ENCODE measurements at places on chromosomes 6 and 20. TPM values are rescaled to one million over a fixed set of nuclear protein-coding genes. Genes with fewer than 3 reads are reported as not detected.

GRCh38 chr6:40714576-40715564, 127.7 kb upstream of the LRFN2 start:
- no peak for DNase-seq

DNA sequence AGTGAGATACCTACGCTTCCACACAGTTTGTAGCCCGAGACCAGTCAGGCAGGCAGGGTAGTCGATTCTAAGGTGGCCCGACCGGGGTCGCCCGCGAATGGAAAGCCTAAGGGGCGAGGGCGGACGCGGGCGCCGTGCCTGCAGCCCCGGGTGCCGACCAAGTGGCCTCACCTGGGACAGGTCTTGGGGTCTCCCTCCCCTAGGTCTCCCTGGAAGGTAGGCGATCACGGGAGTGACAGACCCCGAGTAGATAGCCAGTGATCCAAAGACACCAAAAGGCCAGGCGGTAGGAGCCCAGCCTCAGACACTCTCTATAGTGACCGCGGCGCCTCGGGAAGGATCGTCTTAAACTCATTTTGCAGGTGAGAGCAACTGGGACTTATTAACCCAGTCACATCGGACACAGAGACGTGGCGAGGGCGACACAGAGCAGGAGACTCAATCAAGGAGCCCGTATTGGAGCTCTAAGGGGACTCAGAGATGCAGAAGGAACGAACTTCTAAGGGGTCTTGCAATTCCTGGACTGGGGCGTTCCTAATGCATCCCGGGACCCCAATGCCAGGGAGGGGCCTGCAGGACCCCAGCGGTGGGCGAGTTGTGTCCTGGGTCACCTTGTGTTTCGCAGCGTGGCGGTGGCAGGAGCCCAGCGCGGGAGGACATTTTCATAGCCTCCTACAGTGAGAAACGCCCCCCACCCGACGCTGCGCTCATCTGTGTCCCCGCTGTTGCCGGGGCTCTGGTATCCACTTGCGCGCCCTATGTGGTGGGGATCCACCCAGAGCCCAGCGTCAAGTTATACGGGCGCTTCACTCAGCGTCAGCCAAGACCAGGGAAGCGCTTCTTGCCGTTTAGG, 2.1 kb upstream of the VSX1 start:
- no peak for DNase-seq

GRCh38 chr20:7773511-7773910, 166.7 kb downstream of the HAO1 start:
- no peak for DNase-seq

- peak; percentile 95 for DNase-seq
These were observed 116.3 kb downstream of the OR2B2 start for GRCh38 chr6:27795697-27796494.

DNA sequence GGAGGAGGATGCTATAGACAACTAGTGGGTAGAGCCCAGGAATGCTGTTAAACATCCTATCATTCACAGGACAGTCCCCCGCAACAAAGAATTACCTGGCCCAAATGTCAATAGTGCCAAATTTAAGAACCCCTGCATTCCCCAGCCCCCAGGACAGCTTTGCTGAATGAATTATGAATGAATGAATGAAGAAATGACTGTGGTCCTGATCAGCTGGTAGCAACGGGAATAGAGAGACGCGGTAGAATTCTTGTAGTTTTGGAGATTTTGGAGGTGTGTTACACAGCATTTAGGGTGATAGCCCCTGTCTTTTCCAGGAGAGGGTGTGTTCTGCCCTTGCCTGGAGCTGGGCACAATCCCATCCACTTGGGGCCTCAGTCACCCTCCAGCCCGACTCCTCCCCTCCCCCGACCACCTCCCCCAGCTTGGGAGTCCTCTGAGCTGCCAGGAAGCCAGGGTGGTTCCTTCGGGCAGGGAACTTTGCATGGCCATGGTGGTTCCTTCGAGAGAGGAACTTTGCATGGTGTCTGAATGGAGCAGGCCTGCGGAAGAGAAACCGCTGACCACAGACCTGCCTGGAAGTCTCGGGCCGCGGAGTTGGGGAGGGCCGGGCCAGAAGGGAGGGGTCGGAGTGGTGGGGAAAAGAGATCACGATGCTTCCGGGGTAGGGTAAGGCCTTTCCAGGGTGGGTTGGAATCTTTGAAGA, 1.0 kb upstream of the HCK start:
- no peak for DNase-seq

- DNase-seq: no peak
These were observed 48.7 kb downstream of the RIN2 start for GRCh38 chr20:19806806-19807190.

The TMEM217 gene
- 2.9 TPM for total RNA-seq

The CRISP2 gene
- total RNA-seq: not detected

The VSX1 gene
- not detected for total RNA-seq
